ENCODE measurements at places on chromosomes 4 and X.

- no peak for DNase-seq
These were observed 110.1 kb downstream of the APOOL start for GRCh38 chrX:85113746-85114145.

- no peak for DNase-seq
These were observed 51.7 kb downstream of the GASK1B start for GRCh38 chr4:158121161-158121579.

DNA sequence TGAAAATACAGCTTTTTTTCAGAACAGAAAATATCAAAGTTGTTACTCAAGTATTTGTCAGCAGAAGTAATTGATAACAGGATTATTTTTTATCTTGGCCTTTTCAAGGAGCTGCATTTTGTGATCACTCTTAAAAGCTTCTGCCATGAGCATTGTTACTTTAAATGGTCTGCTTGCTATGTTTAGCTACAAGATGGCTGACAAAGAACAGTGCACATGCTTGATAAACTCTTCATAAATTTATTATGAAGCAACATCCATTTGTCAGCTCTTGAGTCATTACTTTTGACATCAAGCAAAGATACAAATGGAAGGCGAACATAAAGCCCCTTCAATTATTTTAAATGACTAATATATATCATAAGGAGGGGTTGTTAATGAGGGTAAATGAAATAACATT is 205.4 kb upstream of the RPS6KA3 start:
- no peak for DNase-seq

DNA sequence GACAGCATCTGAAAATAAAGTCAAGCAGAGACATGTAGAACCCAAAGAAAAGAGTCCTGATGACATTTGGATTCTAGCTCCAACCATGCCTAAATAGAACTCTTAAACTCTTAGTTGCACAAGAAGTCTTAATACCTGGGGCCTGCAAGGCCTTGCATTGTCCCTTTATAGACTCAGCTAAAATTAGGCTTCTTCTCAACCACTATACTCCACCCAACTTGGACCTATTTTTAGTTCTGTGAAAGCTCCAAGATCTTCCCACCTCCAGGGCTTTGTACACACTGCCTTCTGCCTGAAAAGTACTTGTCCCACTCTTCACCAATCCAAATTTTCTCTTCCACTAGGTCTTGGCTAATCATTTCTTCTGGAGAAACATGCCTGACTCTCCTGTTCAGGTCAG is 36.5 kb downstream of the PLK4 start:
- no peak for DNase-seq

GRCh38 chr4:67635331-67635730 is 65.6 kb downstream of the UBA6 start:
- peak; percentile 6 for DNase-seq

DNA sequence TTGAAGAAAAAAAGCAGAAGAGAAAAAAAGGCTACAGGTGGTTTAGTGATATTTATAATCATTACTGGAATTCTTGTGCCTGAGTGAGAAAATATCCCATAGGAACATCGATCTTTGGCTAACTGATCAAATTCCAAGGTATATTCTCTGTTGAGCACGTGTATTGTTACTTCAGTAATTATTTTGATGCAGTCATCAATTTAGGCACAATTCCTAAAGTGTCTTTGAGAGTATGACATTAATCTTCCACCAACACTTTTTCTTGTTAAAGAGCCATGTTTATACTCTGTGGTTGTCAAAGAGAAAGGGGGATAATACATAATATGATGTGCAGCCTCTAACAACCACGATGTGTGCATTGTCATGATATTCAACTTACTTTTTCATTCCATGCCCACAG is 151.1 kb downstream of the TSPAN5 start:
- no peak for DNase-seq

GRCh38 chr4:154497889-154498288 is 6.3 kb upstream of the DCHS2 start:
- no peak for DNase-seq
